ENCODE measurements at places on chromosomes 3 and 15.
A peak's percentile ranks its signal among the peaks of the same experiment; 100 is the strongest.

GRCh38 chr3:72086743-72087087, 301.8 kb upstream of the PROK2 start:
- DNase-seq = no peak

DNA sequence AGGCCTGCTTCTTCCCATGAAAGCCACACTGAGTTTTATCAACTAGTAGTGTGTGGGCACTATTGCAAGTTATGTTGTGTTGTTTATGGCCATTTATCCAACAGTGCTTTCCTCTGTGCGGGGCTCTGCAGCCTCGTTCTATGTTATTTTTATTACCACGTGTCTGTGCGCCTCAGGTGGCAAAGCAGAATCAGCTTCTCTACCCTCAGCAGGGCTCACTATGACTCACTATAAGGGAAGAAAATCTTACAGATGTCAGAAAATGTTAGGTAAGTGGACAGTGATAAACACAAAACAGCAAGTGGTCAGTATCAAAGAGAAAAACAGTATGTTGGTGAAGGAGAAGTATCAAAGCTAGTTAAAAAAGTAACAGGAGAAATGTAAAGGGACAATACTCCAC, 61.4 kb downstream of the MOBP start:
- no peak for DNase-seq

- DNase-seq = peak; percentile 72
Measured at GRCh38 chr3:118628704-118629341, 405.8 kb downstream of the IGSF11 start.

- DNase-seq = no peak
Measured at GRCh38 chr15:54517366-54517765, 539.1 kb downstream of the UNC13C start.

DNA sequence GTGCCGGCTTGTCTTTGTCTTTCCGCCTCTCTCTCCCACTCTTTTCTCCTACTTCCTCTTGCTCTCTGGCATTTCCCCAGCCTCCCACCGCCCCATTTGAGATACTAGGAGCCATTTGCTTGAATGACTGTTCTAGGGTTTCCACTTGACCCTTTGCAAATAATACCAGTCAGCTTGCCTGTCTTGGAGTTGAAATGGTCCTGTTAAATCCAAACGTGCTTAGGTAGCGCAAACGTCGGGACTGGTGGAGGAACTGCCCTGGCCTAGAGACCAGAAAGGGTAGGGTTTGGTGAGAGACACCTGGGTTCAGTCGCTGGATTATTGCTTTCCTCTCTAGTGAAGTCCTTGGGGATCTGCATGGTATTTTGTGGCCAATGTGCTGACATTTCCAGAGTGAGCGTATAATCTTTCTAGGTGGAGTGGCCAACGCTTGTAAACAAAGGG, 10.6 kb downstream of the ZIC1 start:
- no peak for DNase-seq

DNA sequence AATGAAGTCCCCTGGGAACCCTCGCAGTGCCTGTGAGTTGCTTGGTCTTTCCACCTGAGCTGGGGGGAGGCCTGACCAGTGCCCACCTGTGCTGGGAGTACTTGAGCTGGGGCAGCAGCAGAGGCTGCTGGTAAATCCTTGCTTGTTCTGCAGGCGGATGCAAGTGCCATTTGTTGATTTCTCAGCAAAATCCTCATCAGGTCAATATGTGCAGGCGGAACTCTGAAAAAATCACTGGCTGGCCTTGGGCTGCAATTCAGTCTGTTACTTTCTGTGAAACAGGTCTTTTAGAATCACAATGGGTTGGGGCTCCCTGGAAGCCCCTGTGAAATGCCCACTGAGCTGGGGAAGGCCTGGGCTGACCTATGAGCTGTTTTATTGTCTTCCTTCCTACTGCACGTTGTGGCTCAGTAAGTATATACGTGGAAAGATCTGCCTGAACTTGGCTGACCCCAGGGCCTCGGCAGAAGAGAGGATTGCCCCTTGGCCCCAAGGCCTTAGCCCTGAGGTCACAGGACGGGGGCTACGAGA, 182.0 kb upstream of the RGMA start:
- DNase-seq = no peak

DNA sequence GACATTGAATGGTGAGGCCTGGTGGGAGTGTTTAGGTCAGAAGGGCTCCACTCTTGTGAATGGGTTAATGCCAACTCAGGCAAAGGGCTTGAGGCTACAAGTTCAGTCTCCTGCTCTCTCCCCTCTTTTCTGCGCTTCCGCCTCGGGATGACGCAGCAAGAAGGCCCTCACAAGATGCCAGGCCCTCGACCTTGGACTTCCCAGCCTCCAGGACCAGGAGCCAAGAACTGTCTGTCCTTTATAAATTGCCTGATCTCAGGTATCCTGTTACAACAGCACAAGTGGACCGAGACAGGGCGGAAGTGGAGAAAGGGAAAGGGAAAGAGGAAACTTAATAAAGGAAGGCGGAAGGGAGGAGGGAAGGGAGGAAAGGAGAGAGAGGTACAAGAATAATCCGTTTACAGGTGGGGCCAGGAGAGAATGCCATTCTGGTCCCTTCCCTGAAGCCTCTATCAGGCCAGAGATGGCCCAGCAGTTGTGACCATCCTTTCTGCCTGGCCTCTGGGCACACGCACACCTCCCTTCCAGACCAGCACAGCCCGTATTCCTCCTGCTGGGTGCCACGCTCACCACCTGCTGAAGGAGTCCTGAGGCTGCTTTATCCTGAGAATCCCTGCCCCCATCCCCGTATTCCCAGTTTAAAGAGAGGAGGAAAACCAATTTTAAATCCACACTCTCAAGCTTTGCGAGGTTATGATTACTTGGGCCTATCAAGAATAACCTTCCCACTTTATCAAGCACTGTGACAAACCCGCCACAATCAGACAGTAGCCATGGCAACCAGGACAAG, 64.2 kb downstream of the OXNAD1 start:
- peak; percentile 74 for DNase-seq

- DNase-seq = no peak
Measured at GRCh38 chr3:185815391-185816282, 9.2 kb downstream of the IGF2BP2 start.

DNA sequence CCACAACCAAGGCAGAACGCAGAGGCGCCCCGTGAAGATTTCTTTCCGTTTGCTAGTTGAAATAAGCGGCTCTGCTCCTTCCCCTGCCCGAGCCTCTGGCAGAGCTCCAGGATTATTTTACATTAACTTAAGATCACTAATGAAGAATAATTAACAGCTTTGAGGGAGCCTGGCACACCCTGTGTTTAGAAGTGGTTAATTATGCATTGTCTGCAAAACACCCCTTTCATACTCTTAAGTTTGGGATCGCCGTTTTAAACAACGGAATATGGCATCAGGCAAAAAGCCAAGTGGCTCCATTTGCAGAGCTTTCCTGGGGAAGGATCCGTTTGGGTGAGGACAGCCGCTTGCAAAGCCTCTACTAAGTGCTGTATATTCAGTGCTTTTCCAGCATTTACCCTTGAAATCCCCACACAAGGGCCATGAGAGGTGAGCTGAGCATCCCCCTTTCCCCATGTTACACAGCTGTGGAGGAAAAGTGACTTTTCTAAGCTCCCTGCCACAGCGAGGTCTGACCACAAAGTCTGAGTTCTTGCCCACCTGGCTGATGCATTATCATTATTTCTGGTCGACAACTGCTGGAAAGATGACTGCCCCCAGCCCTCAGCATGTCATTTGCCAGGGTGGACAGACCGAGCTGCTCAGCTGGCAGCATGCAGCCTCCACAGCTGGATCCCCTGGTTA, 33.9 kb downstream of the IQSEC1 start:
- DNase-seq = no peak

DNA sequence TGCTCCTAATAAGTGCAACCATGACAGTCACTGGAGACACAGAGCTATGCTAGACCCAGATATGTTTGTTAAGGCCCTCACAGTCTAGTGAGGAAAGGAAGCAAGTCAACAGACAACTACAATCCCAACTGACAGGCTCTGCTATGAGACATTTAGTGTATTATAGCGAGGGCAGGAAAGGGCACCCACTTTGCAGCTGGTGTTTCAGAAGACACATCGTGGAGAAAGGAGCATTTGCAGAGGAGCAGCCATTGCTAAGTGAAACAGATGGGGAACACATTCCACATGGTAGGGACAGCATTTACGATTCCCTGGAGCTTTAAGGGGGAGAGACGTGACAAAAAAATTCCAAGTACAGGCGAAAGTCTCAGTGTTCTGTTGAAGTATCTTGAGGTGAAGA, 685.6 kb downstream of the AGBL1 start:
- DNase-seq = no peak

Data from NCI-H146 (cell line).